ENCODE measurements at places on chromosomes 1 and 21.

GRCh38 chr1:47439017-47439818 lies 1.4 kb downstream of the FOXD2 start:
- no peak for DNase-seq

DNA sequence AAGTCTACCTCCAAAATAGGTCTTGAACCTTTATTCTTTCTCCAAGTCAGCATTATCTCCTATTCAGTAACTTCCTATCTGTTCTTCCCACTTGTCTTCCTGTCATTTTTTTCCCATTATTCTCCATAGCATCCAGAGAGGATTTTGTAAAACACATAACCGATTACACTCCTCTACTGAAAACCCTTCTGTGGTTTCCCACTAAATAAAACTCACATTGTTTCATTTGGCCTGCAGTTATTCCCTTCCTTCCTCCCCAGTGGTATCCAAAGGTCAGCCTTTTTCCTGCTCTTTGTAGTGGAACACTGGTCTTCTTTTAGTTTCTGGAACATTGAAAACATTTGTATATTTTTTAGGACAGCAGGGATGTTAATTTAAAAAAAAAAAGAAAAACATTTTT lies 266.0 kb downstream of the GPR52 start:
- no peak for DNase-seq

DNA sequence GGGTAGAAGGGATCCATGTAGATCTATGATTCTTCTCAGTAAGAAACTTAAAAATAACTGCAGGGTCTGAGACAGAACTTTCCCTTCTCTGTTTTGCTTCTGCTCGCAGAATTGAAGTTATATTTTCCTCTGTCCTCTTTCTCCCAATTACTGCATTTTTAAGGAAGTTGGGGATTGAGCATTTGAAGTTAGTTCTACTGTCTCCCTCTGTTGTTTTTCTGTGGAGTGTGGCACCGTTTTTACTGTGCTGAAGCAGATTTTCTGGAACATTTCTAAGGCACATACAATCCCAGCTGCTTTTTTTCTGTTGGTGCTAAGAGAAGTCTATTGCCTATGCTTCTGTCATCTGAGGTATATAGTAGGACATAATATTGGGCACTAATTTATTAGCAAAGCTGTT lies 43.3 kb downstream of the RASAL2 start:
- DNase-seq, result no peak

GRCh38 chr1:12434174-12434573 lies 183.8 kb downstream of the DHRS3 start:
- DNase-seq, result no peak

GRCh38 chr1:206851341-206852010 lies 13.9 kb upstream of the IL20 start:
- no peak for DNase-seq

DNA sequence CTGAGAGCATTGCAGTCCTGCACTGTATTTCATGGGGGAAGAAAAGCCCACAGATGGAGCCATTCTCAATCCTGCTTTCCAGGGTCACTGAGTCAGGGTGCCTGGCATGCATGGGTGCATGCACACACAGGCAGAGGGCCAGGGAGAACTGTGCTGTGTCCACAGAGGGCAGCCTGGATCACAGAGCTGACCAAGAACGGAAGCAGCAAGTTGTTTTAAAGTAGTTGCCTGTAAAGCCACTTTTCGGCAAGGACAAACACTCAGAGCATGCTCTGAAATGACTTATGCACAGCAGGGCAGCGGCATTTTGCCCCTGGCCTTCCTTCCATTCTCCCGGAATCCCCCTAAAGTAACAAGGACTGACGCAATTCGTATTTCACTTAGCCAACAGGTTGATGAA lies 3.6 kb downstream of the ERG start:
- no peak for DNase-seq

DNA sequence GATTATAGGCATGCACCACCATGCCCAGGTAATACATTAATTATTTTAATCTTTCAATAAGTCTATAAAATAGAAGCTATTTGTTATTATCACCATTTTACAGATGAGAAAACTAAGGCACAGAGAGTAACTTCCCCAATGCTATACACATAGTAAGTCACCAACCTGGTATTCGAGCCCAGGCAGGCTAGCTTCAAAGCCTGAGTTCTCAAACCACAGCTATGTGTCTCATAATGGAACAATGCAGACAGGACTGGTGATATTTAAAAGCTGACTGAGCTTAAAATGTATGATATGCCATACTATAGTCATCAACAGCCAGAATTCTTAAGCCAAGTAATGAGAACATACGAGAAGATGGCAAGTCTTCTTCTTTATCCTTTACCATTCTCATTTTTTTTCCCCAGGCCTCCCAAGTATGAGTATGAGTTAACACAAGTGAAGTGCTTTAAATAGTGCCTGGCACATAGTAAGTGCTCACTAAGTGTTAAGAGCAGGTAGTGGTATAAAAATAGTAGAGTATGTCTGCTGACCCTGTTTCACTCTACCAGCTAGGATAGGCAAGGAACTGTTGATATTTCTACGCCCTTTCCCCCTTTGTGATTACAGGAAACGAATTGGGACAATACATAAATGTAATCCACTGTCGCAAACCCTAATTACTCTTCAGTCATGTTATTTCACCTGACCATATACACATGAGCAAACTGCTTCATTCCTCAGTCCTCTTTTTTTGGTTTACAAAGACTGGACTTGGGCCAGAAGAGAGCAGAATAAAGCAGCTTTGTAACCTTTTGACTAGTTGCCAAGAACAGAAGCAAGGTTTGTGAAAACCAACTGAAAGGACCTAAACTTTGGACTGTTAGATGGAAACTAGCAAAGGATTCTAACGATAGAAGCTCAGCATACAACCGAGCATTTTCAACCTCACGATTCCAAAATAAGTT lies 9.5 kb downstream of the EYA3 start:
- DNase-seq, result no peak

DNA sequence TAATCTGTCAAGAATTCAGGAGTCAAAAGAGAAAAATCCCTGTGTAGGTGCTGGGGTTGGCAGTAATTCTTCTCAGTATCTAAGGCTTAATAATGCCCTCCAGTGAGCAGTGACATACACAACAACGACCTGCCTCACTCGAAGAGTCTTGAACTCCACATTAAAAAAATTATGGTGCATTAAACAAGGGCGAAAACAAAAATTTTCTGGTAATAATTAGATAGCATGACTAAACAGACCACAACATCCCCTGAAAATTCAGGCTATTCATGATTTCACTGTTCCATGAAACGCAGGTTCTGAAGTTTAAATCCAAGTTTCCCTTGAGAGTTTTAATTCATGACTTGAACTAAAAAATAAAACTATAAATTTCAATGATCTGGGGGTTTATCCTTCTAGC lies 5.1 kb downstream of the SRSF4 start:
- DNase-seq, result no peak

DNA sequence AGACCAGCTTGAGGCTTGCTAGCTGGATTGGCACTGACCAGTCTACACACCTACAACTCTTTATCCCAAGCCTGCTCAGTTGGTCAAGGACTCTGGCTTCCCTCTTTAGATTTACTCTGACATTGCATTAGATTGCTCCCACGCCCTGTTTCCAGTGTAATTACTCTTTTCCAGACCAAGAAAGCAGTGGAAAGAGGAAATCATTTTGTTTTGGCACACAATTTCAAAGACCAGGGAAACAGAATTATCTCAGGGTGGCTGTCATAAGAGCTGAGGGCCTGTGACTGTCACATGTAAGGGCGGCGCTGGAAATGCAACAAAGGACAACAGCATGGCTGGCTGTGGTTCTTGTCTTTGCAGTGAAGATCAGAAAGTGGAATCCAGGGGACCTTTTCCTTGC lies 302.7 kb downstream of the HHAT start:
- no peak for DNase-seq

GRCh38 chr21:28916150-28916893 lies 76.4 kb downstream of the LTN1 start:
- no peak for DNase-seq

DNA sequence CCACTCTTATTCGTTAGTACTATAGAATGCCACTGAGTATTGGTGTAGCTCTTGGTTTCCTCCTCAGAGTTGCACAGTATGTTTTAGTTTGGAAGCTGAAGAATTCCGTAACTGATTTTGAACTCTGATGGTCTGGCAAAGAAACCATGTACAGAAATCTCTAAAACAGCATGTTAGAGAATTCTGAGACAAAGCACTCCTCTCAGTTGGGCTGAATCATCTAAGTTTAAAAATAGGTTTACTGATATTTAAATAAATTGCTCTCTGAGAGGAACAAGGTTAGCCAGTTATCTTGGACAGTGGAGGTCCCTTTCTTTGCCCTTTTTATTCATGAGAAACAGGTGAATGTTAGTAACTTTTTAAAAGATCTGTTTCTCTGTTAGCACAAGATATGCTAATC lies 43.8 kb downstream of the NCF2 start:
- no peak for DNase-seq

- peak; percentile 26 for DNase-seq
Measured at GRCh38 chr1:160428655-160429054, 28.3 kb downstream of the VANGL2 start.

- DNase-seq, result no peak
Measured at GRCh38 chr1:232822530-232822929, 17.3 kb downstream of the MAP10 start.

GRCh38 chr1:238457610-238458009 lies 566.9 kb upstream of the ZP4 start:
- DNase-seq, result no peak

DNA sequence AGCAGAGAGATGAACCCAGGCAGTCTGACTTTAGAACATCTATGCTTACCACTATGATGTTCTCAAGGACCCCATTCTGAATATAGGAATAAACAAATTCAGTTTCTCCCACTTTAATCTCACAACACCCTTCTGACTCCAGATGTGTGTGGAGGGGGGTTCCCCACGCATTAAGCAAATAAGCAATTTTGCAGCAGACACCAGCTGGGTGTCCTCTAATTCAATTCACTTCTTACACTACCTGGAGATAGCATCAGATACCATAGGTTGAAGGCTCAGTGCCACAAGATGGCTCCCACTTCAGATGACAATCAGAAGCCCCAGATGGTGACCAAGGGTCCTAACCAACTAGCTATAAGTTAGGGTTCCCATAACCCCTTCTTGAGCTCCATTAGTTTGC lies 30.3 kb upstream of the CEP350 start:
- DNase-seq, result no peak

DNA sequence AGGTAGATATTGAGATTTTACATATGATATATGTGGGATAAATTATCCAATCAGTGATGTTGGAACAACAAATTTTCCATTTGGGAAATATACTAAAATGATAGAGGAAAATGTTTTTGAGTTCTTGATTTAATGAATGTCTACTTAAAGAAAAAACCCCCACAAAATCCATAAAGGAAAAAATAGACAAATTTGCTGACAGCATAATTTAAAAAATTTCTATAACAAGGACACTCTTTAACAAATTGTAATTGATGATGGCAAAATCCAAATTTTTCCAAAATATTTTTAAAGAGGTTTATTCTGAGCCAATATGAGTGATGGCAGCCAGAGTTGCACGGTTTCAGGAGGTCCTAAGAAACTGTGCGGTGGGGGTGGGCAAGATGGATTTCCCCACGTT lies 51.9 kb upstream of the RHOU start:
- no peak for DNase-seq

- DNase-seq, result no peak
Measured at GRCh38 chr1:196467230-196467925, 140.9 kb downstream of the KCNT2 start.

DNA sequence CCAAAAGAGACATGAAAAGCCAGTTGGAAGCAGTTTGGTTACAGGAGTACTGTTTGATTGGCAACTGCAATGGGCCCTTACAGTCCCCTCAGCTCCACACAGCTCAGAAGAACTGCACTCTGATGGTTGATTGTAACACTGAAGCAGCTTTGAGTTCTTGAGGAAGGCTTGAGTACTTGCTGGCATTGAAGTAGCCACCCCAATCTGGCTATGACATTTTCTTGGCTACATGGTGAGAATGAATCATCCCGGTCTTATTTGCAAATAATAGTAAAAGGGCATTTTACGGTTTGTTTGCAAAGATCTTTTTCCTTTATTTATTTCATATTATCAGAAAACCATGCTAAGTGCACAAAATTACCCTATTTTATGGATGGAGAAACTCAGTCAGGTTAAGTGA lies 159.7 kb upstream of the BEND5 start:
- DNase-seq, result no peak

DNA sequence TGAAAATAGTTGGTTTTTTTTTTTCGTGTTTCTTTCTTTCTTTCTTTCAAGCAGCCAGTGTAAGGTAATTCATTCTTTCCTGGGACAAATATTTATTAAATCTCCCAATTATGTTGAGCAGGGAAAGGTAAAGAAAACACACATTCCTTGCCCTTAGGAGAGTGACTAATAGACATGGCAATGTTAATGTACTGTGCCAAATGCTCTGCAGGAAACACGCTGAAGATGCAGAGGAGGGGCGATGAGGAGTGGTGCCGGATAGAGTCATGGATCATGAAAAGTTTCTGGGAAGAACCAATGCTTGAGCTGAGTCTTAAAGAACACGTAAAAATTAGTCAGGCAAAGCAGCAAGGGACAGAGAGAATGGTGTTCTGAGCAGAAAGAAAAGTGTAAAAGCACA lies 199.2 kb downstream of the DNM3 start:
- DNase-seq, result no peak

- DNase-seq, result peak; percentile 65
Measured at GRCh38 chr1:27357281-27358037, 9.3 kb downstream of the MAP3K6 start.

DNA sequence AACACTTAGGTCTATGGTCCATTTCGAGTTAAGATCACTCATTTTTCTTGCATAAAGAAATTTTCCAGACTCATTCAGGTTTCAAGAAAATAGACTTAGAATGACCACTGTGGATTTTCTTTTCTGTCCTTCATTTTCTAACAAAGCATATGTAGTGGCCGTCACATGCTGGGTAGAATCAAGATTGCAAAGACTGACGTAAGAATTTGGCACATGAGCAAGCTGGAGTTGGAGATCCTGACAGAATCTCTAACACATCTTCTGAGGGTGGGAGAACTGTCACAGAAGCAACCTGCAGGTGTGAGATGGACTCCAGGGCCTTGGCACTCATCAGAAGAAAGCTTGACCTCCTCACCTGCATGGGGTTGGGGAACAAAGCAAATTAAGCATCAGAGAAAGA lies 28.6 kb downstream of the KIF26B start:
- no peak for DNase-seq

DNA sequence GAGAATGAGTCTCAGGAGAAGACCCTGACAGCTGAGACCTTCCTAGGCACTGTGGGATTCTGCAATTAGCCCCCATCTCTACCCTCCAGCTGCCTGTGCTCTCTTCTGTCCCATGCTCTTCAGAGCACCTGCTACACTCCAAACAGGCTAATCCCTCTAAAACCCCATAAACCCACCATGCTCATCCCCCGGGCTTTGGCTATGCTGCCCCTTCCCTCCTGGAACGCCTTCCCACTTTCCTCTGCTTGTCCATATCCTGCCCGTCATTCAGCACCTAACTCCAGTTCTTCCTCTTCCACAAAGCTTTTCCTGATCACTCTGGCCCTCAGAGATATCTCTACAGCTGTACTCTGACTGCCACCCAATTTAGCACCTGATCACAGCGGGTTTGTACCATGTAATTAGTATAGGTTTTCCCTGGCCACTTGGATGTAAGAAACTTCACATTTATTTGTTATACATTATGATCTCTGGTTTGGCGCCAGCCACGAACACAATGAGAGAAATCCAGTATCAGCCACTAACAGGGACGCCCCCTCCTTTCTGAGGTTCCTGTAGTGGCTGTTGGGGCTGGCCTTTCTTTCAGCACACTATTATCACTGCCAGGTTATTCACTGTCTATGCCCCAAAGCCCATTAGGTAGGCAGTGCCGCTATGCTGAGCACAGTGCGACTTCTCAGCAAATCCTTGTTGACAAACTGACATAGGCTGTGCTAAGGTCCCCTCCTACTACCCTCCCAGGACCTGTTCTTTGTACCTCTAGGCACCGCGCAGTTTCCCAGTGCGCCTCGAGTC lies 45.1 kb downstream of the CDC7 start:
- no peak for DNase-seq

Data from progenitor cell of endocrine pancreas (in vitro differentiated cells).